ENCODE measurements at places on chromosomes 4 and X. TPM values are rescaled to one million over a fixed set of nuclear protein-coding genes. Genes with fewer than 3 reads are reported as not detected.

GRCh38 chr4:119479180-119479808 is 149.3 kb downstream of the PDE5A start:
- DNase-seq: peak; percentile 23
- no peaks in the 10 kb centered on the region for H3K4me1 ChIP-seq
- H3K36me3 ChIP-seq: no peaks in the 10 kb centered on the region
- no peak overlapping the region for H3K4me3 ChIP-seq

- no peaks in the 10 kb centered on the region for H3K4me1 ChIP-seq
- H3K36me3 ChIP-seq: no peaks in the 10 kb centered on the region
- no peak for DNase-seq
- no peaks in the 10 kb centered on the region for H3K27me3 ChIP-seq
- no peak overlapping the region for H3K27ac ChIP-seq
These were observed 176.6 kb upstream of the EMCN start for GRCh38 chr4:100694467-100694866.

DNA sequence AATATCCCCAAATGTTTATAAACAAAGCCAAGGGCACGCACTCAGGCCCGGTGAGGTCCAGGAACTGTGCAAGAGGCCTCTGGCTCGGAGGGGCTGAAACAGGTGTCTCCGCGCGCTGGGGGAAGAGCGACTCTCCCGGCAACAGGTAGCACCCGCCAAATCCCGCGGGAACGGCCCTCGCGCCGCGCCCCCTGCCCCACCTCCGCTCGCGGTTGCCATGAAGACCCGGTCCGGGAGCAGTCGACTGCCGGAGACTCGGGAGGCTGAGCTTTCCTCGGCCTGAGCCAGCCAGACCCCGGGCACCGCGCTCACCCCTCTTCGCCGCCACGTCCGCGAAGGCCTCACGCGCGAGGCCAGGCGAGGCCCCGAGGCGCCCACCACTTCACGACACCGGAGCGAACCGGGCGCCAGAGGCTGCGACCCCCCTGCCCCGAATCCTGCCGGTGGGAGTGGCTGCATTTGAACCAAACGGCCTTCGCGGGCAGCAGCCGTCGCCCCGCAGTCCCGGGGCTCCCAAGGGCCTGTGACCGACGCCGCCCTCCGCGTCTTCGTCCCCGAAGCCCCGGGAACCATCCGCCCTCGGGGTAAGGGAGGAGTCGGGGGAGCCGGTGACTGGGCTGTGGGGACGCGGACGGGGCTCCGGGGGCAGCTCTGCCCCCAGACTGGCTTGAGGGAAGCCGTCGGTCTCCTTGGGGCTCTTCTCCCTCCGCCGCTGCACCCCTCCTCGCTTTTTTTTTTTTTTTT is at the start of gene NSUN7:
TSS of gene NSUN7 (plus strand) at position 239 of the 744 bp plus-strand sequence. CDS start 739 bp downstream, outside the sequence.
- H3K4me3 ChIP-seq: peak within 1 kb of the TSS; percentile 69
- peak within 1 kb of the TSS; percentile 21 for H3K27ac ChIP-seq
- H3K4me1 ChIP-seq: no peaks in the 10 kb centered on the region
- H3K36me3 ChIP-seq: no peaks in the 10 kb centered on the region
- H3K27me3 ChIP-seq: peaks cover 5% of the 10 kb centered on the region
- peak; percentile 83 for DNase-seq

DNA sequence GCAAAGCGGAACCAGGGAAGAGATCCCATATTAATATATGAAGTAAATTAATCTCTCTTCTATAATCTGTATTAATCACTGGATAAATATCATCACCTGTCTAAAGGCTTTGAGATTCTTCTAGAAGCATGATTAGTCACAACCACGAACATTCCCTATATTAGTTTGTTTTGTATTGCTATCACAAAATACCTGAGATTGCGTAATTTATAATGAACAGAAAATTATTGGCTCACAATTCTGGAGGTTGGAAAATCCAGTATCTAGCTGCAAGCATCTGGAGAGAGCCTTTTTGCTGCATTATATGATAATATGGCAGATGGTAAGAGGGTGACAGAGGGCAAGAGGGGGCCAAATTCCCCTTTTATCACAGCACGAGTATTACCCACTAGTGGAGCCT is 532.6 kb upstream of the EPHA5 start:
- no peaks in the 10 kb centered on the region for H3K36me3 ChIP-seq
- H3K27me3 ChIP-seq: no peaks in the 10 kb centered on the region
- H3K27ac ChIP-seq: no peak overlapping the region
- no peak for DNase-seq

DNA sequence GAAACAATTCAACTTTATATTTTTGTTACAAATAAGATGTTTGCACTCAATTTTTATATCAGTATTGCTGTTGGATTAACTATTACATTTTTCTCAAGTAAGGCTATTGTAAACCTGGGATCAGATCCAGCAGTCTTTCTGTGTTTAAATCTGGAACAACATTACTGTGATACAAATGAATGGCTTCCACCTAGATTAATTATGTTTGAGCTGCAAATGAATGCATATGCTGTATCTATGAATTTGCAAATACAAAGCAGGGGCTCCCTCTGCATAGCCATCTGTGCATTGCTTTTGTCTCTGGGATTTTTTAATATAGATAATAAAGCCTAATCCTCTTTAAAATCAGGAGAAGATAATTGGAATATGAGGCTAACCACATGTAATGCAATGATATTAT is 69.8 kb upstream of the NEIL3 start:
- H3K4me3 ChIP-seq: no peak overlapping the region
- no peaks in the 10 kb centered on the region for H3K36me3 ChIP-seq
- H3K27me3 ChIP-seq: no peaks in the 10 kb centered on the region
- no peak overlapping the region for H3K27ac ChIP-seq
- DNase-seq: no peak

DNA sequence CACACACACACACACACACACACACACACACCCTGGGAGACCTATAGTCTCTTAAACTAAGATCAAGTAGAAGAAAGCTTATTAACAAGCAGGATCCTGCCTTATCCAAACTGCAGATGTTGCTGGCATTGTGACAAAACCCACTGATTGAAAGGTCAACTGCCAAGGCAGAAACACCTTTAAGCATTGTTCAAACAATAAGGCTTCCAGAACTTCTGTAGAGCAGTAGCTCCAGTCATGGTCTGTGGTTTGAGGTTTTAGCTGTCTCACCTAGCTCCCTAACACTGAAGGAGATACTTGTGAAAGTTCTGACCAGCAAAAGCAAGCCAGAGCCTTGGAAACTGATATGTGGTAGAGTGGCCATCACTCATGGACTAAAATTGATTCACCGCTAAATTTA is 59.8 kb downstream of the PTCHD1 start:
- H3K27me3 ChIP-seq: no peaks in the 10 kb centered on the region
- H3K4me3 ChIP-seq: no peak overlapping the region
- no peaks in the 10 kb centered on the region for H3K36me3 ChIP-seq
- H3K4me1 ChIP-seq: no peaks in the 10 kb centered on the region
- peak; percentile 22 for DNase-seq

DNA sequence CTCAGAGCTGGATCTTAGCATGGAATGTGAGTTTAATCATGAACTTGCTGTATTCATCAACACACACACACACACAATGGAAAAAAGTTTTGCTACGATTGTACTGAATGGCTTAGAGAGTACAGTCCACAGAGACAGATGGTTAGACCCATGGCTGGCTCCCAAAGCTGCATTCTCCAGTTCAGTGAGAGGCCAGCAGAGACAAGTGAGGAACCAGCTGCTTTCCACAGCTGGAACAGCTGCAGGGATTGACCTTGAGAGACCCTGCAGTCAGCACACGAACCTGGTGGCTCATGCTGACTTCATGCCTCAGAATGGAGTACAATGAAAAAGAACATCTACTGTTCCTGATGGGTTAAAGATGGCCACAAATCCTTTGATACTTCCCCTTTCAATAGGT is 94.5 kb downstream of the DHX15 start:
- no peaks in the 10 kb centered on the region for H3K36me3 ChIP-seq
- H3K27me3 ChIP-seq: no peaks in the 10 kb centered on the region

DNA sequence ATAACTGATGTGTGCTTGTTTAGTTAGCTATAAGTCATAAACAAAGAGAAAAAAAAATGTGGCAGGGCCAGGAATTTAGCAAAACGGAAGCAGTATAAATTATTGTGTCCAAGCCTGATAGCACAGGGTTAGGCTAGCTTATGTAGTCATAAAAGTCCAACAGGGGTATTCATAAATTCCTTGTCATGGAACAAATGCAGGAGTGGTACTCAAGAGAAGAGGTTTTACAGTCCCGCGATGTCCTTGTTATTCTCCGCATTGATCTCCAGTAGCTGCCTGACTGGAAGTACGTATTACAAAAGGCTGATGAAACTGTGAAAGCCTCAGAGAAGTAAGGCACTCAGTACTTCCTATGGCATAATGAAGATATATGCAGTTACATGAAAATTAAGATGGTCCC is 336.9 kb upstream of the TRAM1L1 start:
- no peak for DNase-seq
- H3K36me3 ChIP-seq: no peaks in the 10 kb centered on the region
- no peak overlapping the region for H3K4me3 ChIP-seq
- H3K4me1 ChIP-seq: no peaks in the 10 kb centered on the region

DNA sequence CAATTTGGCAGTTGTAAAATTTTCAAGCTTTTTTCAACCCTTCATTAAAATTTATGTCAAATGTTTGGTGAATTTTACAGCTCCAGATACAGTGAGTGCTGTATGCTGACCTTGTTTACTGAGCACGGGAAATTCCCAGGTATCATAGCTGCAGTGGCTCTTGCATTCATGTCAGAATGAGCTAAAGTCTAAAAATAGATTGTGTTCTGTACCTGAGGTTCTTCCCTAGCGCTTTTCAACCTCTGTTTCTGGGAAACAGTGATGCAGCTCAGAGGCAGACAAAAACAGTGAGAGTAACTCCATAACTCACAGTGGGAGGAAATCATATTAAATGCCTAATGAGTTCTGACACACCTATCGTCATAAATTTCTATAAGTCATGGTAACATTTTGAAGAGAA is 393.8 kb upstream of the GNPDA2 start:
- no peak overlapping the region for H3K27ac ChIP-seq
- H3K27me3 ChIP-seq: no peaks in the 10 kb centered on the region
- H3K4me3 ChIP-seq: no peak overlapping the region
- DNase-seq: no peak
- no peaks in the 10 kb centered on the region for H3K4me1 ChIP-seq

SPARCL1 gene
- total RNA-seq: 18.4 TPM

GRCh38 chr4:110681381-110681780 is 58.5 kb upstream of the PITX2 start:
- no peaks in the 10 kb centered on the region for H3K36me3 ChIP-seq
- no peak overlapping the region for H3K27ac ChIP-seq
- no peaks in the 10 kb centered on the region for H3K27me3 ChIP-seq
- H3K4me1 ChIP-seq: no peaks in the 10 kb centered on the region

Measured in colonic mucosa (tissue), 4 donors.